ENCODE measurements at places on chromosomes 6 and 20. TPM values are rescaled to one million over a fixed set of nuclear protein-coding genes. Genes with fewer than 3 reads are reported as not detected.

Gene TUBB1
- total RNA-seq = 0.59 TPM

Gene EDEM2
- total RNA-seq = 24.9 TPM

Gene OVOL2
- not detected for total RNA-seq

Gene TSHZ2
- 33.7 TPM for total RNA-seq

Gene NRSN1
- total RNA-seq = not detected

Gene ADA
- total RNA-seq = 11.1 TPM

Gene C4B
- total RNA-seq = 266 TPM

Gene ULBP3
- total RNA-seq = 3.1 TPM

Gene CDH4
- 0.87 TPM for total RNA-seq

Gene LTB
- not detected for total RNA-seq

- no peak for DNase-seq
These were observed 48.1 kb downstream of the MAN1A1 start for GRCh38 chr6:119301429-119301828.

GRCh38 chr6:76940191-76940590 is 523.1 kb downstream of the HTR1B start:
- no peak for DNase-seq

DNA sequence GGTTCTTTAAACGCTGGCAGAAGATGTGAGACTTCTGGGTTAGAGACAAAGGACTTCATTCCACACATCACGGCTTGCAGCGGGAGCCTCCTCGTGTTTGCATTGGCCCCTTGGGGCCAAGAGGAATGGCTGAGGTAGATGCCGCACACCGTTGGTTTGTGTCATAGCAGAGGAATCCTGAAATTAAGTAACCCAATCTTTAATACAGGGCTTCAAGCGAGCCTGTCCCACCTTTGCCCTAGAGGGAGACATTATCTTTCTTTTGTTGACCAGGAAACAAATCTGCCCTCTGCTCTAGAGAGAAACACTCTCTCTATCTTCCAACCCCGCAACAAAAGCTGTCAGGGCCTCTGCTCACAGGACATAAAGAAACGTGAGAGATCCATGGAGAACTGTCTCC is 277.5 kb upstream of the ZFP64 start:
- no peak for DNase-seq

GRCh38 chr6:6975459-6976111 is 132.2 kb upstream of the RREB1 start:
- DNase-seq = no peak

DNA sequence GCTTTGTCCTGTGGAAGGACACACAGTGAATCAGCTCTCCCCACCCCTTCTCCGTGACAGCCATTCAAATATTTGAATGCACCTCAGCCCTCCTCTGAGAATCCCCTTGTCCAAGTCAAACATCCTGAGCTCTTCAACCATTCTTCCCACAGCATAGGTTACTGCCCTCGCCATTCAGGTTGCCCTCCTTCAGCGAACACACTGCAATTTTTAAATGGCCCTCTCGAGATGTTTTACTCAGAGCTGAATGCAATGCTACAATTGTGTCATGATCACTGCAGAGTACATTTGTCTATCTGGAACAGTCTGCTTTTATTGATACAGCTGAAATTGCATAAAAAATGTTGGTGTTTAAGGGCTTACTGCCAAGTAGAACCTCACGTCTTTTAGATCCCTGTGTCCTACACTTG is 48.9 kb downstream of the SLC2A12 start:
- no peak for DNase-seq

- DNase-seq = no peak
These were observed 15.3 kb upstream of the SULF2 start for GRCh38 chr20:47800623-47801022.

DNA sequence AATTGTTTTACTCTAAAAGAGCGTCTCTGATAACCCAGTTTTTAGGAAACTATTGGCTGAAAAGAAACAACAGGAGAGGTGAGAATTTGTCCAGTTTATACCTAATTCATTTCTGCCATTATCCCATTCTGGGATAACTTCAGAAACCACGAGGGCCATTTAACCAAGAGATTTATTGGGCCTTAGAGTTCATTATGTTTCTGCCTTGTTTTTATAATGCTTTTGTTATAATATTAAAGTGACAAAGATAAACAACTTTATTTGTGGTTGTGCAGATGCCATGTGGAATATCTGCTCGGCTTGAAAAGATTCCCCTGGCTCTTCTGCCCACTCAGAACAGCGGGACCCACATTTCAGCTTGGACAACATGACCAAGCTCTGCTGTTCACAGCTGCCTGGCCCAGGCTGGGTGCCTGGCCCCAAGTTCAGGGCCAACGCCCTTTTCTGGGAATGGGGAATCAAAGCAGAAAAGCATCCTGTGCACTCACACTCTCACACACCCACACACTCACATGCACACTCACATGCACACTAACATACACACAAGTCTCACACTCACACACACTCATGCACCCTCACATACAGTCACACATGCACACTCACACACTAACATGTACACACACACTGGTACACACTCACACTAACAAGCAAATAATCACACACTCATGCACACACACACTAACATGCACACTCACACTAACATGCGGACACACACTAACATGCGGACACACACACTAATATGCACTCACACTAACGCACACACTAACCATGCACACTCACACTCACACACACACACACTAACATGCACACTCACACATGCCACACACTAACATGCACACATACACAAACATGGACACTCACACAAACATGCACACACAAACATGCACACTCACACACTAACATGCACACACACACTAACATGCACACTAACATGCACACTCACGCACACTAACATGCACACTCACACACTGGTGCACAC is 86.7 kb upstream of the NEDD9 start:
- DNase-seq = no peak

- DNase-seq = no peak
These were observed 120.1 kb upstream of the ARMC2 start for GRCh38 chr6:108727966-108728730.

DNA sequence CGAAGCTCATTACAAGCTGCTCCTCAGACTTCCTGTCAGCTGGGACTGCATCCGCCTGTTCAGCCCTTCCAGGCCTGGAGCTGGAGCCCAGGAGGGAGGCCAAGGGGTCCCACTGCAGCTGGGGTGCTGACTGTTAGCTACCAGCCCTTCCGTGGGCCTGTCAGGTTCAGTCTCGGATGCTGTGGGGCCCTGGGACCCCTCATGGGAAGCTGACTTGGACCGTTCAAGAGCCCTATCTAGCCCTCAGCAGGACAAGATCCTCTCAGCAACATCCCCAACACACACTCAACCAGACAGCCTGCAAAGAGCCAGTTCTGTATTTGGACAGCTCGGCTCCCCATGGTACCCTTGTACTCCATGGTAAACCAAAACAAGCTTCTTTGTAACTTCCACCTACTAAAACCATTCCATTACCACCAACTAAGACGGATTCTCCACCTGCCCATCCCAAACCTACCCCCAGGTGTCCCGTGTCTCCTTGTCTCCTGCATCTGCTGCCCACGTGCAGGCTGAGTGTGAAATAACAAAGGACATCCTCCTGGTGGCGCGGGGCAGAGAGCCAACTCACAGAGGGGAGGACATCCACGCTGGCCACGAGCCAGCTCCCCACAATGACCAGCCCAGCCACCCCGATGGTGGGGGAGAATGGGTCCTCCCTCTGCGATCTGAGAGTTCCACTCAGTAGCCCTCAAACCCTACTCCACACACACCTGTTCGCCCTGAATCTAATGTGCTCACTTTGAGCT is 111.2 kb downstream of the TAF4 start:
- DNase-seq = no peak

- no peak for DNase-seq
These were observed 26.0 kb downstream of the KCNQ2 start for GRCh38 chr20:63446216-63447024.

DNA sequence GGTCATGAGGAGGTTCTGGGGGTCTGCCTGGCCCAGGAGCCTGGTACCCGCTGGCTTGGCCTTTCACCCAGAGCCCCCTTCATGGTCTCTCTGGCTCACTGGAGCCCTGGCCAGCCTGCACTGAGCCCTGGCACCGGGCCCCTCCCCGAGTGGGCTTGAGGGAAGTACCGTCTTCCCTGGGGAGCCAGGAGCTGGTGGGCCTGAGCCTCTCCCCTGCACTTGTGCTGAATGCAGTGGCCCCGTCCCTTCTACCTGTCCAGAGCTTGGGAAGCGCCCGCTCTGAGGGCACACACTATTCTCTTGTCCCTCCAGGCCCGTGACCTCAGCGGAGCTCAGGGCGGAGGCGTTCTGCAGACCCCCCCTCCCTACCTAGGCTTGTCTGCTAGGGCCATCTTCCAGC is 62.2 kb downstream of the TCP11 start:
- no peak for DNase-seq

DNA sequence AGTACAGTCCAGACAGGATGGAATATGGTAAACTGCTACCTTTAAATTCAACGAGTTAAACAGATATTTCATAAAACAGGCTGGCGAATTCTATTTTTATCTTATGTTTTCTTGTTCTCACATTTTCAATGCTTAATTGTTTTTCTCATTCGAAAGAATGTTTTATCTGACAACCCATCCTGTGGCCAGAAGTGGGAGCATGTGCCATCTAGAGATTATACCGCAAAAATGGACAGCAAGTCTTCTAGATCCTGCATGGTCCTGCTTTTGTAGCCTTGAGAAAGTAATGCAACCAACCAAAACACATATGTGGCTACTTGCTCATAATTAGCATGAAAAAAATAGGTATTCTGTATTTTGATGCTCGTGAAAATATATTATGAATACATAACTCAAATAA is 30.7 kb downstream of the TUBB2B start:
- DNase-seq = no peak

- DNase-seq = no peak
These were observed 187.4 kb upstream of the RREB1 start for GRCh38 chr6:6920114-6920986.

GRCh38 chr20:63536241-63536977 is 767 bp downstream of the PTK6 start:
- DNase-seq = no peak

GRCh38 chr6:129248946-129249345 is 366.0 kb downstream of the LAMA2 start:
- DNase-seq = no peak

DNA sequence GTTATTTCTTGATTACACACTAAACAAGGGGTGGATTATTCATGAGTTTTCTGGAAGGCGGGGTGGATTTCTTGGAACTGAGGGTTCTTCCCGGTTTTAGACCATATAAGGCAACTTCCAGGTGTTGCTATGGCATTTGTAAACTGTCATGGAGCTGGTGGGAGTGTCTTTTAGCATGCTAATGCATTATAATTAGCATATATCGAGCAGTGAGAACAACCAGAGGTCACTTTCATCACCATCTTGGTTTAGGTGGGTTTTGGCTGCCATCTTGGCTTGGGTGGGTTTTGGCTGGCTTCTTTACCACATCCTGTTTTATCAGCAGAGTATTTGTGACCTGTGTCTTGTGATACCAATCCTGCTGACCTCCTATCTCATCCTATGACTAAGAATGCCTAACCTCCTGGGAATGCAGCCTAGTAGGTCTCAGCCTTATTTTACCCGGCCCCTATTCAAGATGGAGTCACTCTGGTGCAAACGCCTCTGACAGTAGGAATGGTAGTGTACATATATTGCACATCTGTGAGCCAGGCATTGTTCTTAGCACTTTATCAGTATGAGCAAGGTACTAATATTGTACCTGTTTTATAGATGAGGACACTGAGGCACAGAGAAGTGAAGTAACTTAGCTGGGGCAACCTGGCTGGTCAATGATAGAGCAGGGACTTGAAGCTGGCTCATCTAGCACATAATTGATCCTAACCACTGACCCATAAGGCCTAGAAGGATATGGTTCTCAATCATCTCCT is 203.7 kb downstream of the NFATC2 start:
- DNase-seq = no peak

GRCh38 chr20:19026121-19026878 is 186.1 kb upstream of the SLC24A3 start:
- no peak for DNase-seq

GRCh38 chr20:15921930-15922329 is 651.3 kb downstream of the KIF16B start:
- DNase-seq = no peak

DNA sequence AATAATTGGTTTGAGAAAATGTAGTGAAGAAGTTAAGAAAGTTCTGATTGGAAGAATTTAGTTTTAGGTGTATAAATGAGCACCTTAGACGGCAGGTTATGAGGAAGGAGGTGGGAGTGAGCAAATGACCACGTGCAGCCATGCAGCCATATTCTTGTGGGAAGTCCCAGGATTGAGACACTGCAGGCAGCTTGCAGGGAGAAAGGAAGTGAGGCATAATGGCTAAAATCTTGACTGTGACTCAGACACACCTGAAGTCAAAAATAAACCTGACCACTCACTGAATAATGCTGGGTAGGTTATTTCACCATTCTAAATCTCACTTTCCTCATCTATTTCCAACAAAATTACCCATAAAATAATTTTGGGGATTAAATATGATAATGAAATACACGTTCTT is 16.6 kb downstream of the DSE start:
- DNase-seq = no peak

- no peak for DNase-seq
These were observed 815.8 kb upstream of the EYS start for GRCh38 chr6:66522864-66523263.

- DNase-seq = no peak
These were observed 172.6 kb upstream of the KCNG1 start for GRCh38 chr20:51195419-51195901.

- DNase-seq = no peak
These were observed 6.4 kb downstream of the TFAP2A start for GRCh38 chr6:10408457-10408856.

DNA sequence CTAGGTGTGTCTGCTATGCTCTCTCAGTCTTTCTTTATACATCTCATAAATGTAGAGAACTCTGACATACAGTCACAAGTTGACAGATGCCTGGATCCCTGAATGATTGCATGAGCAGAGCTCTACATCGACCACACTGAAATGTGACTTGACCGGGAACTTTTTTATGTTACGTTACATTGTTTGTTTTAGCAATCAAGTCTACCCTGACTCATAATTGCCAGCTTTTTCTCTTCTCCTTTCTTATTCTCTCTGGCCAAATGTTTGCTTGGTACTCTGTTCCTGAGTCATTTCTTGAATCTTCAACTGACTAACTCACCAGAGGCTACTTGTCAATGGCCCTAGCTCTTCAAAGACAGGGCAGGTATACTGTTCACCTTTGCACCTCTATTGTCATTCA is 213.6 kb upstream of the DTNBP1 start:
- DNase-seq = no peak

- DNase-seq = no peak
These were observed 231.0 kb upstream of the GMDS start for GRCh38 chr6:2476376-2476775.

DNA sequence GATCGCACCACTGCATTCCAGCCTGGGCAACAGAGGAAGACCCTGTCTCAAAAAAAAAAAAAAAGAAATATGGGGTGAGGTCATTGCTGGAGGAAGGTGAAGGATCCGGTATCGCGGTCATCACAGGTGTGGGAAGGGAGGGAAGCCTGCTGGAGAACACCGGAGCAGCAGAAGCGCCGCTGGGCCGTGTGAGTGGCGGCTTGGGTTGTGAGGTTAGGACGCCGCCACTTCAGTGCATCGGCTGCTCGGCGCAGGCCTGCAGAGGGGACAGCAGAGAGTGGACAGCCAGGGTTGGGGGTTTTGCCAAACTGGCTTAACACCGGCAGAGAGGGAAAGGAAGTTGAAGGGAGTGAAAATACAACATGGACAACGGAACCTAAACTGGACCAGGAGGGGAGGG is 5.4 kb downstream of the TLDC2 start:
- DNase-seq = no peak

All from tibial nerve (tissue), 4 donors.